ENCODE measurements at places on chromosomes 2 and 18.
A peak's percentile ranks its signal among the peaks of the same experiment; 100 is the strongest.

DNA sequence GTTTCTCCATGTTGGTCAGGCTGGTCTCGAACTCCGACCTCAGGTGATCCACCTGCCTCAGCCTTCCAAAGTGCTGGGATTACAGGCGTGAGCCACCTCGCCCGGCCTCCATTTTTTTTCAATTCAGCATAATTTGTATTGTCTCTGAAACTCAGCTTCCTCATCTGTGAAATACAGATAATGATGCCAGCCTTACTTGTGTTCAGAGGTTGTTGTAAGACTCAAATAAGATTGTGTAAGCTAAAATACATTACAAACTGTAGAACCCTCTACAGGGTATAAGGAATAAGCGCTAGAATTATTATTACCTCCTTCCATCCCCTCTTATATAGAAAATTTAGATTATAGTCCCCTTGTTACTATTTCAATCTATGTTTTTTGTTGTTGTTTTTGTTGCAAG is 24.8 kb upstream of the STARD7 start:
- peak; percentile 35 for DNase-seq

DNA sequence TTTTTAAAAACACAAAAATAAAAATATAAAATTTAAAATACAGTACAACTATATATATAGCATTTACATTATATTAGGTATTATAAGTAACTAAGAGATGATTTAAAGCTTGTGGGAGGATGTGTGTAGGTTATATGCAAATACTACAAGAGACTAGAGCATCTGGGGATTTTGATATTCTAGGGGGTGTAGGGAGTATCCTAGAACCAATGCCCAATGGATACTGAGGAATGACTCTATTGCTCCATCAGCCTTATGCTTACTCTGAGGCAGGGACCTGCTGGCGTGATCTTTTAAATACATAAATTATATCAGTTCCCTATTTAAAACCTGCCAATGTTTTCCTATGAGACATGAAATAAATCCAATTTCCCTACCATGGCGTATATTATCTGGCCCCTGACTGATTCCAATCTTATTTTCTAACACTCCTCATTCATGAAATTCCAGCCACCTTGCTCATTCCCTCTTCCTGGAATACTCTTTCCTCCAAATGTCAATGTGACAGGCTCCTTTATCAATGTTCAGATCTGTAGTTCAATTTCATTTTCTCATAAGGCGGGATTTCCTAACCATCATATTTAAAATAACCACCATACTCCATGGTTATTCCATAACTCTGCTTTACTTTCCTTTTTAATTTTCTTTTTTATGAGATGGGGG is 22.2 kb downstream of the SP3 start:
- no peak for DNase-seq

DNA sequence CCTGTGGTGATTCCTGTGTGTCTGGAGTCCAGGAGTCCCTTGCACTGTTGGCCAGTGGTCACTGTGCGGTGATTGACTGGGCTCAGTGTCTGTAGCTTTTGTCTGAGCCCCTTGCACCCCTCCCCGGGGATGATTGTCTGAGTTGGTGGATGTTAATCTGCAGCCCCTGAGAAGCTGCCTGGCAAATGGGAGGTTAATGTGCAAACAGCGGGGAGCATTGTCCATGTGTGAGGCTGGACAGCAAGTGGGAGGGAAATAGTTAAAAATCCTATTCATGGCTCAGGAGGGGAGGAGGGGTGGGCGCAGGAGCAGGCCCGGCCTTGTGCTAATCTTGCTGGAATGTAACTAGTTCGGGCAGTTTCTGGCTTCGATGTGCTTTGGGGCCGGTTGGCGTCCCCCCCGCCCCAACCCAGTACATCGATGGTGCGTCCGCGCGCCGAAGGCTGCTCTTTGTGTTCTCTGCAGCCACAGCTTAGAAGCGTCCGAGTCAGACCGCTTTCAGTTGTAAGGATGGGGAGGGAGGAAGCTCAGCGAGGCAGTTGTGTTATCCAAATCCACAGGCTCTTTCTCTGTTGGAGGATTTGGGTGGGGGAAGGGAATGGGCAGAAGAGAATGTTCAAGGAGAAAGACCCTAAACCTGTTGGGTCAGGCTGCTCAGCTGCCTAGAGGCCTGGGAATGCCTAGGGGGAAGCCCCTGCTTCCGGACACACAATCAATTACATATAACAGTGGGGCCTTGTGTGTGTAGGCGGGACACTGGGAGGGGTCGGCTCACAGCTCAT is 71.8 kb downstream of the TGOLN2 start:
- no peak for DNase-seq

- DNase-seq, result no peak
Measured at GRCh38 chr2:83160571-83160970, 1298.5 kb downstream of the SUCLG1 start.

DNA sequence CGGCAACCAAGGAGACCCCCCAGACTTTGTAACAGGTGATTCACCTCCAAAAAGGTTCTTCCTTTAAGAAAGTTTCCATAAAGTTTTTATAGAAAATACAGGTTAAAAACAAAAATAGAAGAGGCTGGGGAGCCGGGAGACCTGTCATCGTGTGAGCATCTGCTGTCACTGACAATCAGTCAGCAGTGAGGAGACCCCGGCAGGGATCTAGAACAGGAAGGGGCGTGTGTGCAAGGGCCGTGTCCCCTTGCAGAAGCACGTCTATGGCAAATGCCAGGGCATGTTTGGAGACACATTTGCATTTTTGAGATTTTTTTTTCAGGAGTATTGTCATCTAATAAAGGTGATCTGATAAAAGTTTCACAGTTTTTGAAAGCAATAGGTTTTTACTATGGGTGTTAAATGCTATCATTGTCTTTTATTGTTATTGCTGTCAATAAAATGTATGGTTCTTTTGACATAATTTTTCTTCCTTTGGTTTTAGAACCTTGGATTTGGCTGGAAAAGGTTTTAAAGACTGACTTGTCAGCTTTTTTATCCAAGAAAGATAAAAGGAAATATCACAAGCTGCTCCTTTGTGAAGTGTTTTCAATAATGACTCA is 52.1 kb downstream of the MTCL1 start:
- DNase-seq, result no peak

GRCh38 chr2:6986912-6987361 is 69.7 kb downstream of the RNF144A start:
- DNase-seq, result no peak

DNA sequence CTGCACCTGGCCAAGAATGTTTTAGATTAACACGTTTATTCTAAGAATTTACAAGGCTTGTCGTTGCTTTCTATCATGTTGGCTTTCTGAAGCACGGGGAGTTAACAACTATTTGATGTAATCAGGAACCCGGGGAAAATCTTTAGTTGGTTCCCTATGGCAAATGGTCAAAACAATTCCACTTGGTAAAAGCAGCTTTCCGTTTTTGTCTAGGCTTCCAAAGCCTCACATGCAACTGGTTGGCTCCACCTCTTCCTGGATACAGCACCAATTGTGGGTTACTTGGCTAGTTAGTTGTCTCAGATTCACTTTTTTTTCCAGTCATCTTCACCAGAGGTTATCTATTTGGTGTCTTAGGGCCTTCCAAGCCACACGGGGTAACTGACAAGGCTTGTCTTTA is 2.8 kb downstream of the COLEC12 start:
- no peak for DNase-seq

DNA sequence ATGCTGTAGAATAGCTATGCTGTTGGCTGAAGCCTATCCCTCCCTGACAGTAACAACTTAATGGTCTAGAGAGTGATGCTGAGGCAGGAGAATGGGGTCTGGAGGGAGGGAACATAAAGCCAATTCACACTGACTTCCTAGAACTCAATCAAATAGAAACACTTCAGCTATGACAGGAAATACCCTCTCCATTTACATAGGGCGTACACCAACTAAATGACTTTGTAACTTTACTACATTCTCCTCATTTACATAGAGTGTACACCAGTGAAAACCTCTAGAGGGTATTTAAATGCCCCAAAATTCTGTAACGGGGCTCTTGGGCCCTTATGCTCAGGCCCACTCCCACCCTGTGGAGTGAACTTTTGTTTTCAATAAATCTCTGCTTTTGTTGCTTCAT is 41.5 kb downstream of the YPEL5 start:
- DNase-seq, result no peak

GRCh38 chr18:43758734-43759133 is 481.4 kb upstream of the SYT4 start:
- DNase-seq, result no peak

GRCh38 chr2:239597216-239597615 is 196.4 kb upstream of the HDAC4 start:
- no peak for DNase-seq

DNA sequence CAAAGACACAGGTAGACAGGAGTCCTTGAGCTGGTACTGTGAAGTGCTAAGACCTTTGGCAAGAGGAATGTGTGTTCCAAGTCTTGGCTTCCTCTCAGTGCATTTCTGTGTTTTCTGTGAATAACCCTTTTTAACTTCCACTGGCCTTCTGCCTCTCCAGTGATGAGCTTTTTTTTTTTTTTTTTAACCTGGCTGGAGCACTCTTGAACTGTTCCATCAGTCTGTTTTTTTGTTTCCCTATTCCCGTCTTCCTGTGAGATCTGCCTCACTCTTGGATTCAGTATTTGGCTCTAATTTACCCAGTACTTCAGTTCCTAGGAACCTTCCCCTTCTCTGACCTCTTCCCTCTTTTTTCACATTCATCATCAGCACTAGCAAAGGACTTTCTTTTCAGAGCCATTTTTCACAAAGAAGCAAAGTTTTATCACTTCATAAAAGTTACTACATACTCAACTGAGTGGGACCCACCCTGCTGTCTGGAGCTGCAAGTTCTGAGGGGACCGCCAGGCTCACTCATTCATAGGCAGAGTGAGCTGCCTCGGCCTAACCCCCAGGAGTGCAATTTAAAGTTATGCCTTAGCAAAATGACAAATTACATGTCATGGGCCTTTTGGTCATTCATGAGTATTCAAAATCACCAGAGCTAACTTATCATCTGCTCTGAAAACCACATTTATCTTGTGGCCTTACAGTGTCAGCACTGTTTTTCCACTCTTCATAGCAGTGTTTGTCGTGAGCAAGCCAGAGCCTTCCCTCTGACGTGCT is 126.9 kb upstream of the DAPL1 start:
- DNase-seq, result no peak

DNA sequence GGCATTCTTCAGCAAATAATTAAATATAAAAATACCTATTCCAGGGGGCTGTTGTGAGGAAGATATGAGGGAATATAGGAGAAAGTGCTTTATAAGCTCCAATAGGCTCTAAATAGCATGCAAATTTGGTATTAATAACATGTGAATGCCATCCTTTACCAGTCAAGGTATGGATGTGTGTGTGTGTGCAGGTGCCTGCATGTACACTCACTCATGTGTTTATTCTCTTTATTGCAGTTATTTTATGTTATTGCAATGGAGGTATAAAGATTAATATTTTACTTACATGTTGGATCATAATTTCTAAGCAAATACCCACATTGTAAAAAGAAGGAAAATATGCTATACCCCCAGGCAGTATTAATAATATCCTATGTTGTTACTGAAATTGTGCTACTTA is 1093.0 kb upstream of the GYPC start:
- DNase-seq, result no peak

- DNase-seq, result no peak
Measured at GRCh38 chr18:49155857-49156256, 205.1 kb upstream of the SMAD7 start.

DNA sequence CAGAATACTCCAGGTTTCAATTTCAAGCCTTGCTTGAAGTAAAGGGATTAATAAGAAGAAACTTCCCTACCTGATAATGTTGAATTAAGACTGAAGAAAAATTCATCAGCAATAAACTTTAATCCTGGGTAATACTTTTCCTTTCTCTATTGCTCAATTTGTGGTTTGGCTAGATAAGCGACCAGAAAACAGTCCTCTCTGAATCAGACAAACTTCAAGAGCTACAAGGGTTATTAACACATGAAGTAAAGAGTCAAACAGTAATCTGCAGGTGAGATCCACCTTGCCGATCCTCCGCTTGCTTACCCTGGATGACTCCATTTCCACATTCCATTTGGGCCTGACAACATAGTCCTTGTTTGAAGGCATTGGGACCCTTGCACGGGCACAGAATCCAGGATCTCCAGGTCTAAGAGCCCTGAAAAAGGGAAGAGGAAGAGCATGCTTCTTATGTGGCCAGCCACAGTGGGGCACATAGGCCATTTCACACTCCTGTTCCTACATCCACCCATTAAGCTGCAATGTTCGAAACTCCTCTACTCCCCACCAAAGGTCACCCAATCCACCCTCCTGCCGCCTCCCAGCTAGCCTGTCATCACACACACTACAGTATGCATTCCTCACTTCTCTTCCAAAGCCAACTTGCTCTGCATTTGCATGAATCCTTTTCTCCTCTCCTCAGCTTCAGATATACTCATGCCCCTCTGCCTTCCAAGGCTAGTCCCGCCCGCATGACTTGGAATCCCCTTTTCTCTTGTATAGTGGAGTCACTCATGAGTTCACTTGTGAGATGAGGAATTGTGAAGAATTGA is 39.8 kb downstream of the IWS1 start:
- peak; percentile 92 for DNase-seq

DNA sequence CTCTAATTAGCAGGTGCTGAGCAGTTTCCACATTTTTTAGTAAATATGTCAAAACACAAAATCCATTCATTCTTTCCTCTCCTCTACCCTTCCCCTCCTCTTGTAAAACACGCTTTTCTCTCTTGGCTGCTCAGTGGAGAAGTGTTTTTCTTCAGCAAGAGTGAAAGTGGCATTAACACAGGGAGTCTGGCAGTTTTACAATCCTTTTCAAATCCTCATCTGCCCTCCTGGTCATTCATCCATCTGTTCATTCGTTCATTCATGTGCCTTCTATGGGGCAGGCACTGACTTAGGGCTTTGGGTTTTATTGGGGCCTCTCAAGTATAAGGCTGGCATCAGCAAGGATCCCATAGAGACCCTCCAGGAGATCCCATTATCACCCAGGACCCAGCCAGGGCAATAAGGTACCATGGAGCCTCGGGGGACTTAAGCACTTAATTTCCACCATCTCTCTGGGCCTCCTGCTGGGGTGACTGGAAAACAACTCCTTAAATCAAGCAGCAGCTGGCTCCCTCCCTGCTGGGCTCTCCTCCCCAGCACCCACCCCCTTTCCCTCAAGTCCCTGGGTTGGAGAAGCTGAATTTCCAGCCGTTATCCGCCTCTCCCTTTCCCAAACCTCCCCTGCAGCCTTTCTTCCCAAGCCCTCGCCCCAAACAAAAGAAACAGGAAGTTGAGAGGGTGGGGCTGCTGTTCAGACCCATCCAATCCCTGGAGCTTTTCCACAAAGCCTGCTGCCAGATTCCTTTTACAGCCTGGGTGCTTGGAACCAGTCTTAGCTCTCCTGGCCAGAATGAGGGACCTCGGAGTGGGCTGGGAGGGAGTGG is 32.6 kb downstream of the MARCHF4 start:
- DNase-seq, result no peak

DNA sequence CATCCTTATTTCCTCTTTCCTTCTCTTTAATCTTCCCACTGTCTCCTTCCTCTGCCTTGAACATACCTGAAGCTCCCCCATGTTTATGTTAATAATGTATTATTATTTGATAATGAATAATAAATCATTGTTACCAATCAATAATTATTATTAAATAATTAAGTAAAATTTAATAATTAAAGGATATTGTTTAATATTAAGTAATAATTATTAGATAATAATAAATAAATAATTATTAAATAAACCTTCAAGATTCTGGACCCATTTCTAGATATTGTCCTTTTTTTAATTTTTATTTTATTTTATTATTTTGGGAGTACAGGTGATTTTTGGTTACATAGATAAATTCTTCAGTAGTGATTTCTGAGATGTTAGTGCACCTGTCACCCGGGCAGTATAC is 7.4 kb upstream of the EVA1A start:
- DNase-seq, result no peak

All from MV-4-11 (cell line).